Fibroblast of the conjunctiva (primary cell): ENCODE measurements at places on chromosomes 6 and 20.
A peak's percentile ranks its signal among the peaks of the same experiment; 100 is the strongest.

GRCh38 chr20:57680131-57680716, 29.6 kb downstream of the PMEPA1 start:
- no peak for DNase-seq

DNA sequence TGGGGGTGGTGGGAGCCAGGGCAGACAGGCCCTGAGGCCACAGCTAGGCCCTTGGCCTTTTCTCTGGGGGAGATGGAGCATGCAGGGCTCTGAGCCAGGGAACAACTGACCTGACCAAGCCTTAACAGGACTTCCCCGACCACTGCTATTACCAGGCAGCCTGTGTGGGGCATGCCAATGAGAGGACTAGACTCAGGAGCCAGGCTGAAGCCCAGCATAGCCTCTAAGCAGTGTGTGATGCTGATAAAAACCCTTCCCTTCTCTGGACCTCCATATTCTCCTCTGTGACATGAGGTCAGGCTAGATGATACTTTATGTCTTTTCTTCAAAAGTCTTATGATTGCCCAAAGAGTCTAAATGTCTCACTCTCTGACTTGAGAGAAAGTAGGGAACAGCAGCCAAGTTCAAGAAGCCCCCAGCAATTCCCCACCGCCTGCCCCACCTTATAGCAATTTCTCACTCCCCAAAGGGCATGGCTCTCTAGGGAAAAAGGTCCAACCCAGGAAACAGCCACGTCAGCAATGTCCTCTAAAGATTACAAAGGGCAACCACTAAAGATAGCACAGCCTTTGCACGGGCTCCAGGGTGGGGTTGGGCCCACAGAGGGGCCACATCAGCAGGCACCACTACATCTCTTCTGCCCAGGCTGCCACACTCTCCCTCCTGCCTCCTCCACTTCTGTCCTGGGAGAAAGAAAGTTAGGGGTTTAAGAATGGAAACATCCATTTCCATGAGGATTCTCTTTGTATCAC, 71.3 kb downstream of the TRERF1 start:
- no peak for DNase-seq

DNA sequence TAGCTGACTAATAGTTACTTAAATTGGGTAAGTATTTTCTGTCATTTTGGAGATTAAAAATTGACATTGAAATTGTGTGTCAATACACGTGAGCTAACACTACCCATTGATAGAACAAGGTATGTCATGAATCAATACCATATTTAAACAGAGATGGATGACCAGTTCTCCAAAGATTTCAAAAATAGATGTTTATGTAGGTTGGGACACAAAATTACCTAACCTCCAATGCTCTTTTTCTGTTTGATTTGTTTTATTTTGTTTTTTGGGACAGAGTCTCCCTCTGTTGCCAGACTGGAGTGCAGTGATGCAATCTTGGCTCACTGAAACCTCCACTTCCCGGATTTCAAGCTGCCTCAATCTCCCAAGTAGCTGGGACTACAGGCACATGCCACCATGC, 1491.7 kb downstream of the GRIK2 start:
- DNase-seq, result no peak

DNA sequence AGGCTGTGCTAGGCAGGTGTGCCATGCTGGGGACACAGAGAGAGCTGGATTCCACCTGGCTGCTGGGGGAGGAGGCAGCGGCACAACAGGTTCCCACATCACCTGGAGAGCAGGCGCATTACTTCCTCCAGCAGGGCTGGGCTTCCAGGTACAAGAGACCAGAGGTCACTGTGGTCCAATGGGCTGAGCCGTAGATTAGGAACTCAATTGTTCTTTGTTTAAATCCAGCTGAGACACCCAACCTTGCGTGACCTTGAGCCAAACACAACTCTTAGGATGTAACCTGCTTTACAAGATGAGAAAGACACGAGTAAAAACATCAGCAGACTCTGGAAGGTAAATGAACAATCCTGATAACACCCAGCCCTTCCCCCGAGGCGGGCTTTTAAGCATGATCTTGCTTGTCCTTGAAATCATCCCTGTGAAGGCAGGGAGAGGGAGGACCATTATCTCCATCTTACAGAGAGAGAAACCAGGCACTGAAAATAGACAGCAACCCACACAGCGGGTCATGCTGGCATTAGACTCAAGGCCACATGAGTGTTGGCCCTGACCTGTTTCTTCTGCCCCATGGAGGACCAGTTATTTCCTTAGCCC, 216.5 kb upstream of the RREB1 start:
- no peak for DNase-seq

GRCh38 chr20:199996-200395, 10.5 kb upstream of the DEFB128 start:
- DNase-seq, result no peak

DNA sequence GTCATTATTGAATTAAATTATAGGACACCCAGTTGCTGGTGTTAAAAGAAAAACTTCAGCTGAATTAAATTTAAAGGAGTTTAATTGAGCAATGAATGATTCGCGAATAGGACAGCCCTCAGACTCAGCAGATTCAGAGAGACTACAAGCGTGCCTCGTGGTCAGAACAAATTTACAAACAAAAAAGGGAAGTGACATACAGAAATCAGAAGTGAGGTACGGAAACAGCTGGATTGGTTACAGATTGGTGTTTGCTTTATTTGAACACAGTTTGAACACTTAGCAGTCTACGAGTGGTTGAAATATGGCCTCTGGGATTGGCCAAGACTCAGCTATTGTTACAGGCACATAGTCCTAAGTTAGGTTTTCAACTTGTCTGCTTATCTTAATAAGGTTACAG, 25.8 kb upstream of the TNFRSF21 start:
- no peak for DNase-seq

GRCh38 chr20:19642860-19643259, 115.2 kb upstream of the RIN2 start:
- no peak for DNase-seq

DNA sequence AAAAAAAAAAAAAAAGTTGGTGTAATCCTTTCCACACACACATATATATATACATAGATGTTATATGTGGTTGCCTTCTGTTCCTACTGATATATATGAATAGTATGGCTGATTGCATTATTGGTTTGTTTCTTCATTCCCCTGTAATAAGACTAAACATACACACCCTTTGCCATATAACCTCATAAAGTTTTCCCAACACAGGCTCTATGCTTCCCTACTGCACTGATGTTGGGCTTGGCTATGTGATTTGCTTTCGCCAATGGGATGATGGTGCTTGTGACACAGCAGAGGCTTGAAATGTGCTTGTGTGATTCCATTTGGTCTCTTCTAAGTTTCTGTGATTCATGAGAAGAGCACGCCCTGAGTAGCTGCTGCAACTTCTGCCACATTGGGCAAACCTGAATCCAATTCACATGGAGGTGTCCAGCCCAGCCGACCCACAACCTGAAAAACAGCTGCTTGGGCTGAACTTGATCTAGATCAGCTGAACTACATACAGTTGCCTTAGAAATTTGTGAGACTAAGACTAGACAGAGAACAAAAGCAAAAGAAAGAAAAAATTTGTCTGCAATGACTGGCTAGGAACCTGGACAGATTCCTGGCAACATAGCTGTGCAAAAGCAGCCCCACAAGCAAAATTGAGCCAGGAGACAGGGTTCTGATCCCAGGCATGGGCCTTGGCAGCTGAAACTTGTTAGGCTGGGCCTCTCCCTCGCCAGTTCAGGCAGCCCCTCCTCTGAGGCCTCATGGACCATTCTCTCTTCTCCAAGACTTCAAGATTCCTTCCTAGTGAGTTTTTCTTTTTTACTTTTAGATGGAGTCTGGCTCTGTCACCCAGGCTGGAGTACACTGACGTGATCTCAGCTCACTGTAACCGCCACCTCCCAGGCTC, 13.4 kb upstream of the TBC1D20 start:
- DNase-seq, result no peak

DNA sequence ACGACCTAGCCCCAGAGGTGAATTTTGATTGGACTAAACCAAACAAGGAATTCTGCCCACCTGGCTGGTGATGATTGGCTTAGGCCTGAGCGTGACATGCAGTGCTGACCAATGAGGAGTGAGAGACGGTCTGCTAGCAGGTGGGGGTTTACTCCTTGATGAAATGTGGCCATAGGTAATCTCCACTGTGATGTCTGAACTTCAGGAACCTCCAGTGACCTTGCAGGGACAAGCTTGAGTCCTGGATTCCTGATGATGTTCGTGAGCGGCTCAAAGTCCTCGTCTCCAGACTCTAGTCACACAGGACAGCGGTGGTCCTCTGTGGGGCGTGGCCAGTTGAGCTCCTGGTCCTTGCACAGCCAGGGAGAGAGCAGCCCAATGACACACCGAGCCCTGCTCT, 8.4 kb downstream of the VSX1 start:
- DNase-seq, result no peak

GRCh38 chr6:143999406-143999805, 8.7 kb downstream of the PLAGL1 start:
- peak; percentile 61 for DNase-seq

GRCh38 chr6:10837009-10837621, 1.2 kb downstream of the MAK start:
- DNase-seq, result no peak

GRCh38 chr6:142404751-142405150, 102.9 kb downstream of the ADGRG6 start:
- no peak for DNase-seq

- DNase-seq, result no peak
Observed at GRCh38 chr6:131281471-131282270, 146.4 kb downstream of the AKAP7 start.

DNA sequence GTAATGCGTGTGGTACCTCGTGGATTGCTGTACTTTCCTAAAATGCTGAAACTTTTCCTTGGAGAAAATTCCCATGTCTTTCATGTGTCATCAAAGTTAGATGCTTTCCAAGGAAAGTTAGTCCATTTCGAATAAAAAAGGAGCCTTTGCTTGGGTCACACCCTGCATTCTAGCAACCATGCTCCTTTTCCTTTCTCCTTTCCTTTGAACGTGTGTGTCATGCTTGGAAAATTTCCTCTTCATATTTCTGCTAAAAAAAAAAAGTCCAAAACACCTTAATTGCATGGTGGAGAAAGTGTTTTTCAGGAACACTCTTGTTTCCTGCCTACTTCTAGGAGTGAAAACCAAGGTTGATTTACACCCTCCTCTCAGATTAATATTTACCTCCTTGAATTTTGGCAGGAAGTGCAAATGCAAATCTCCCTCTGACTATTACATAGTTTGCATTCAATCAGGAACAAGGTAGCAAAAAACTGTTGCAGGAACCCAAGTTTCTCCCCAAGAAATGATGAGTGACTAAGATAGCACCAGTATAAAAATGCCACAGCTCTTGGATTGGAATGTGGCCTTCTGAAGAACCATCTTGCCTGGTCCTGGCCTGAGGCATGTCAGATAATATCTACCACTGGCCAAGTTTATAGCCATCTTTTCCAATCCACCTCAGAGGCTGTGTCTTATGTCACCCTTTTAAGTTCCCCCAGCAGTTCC, 590.6 kb downstream of the QKI start:
- no peak for DNase-seq

GRCh38 chr6:153927867-153928266, 111.2 kb upstream of the OPRM1 start:
- no peak for DNase-seq

DNA sequence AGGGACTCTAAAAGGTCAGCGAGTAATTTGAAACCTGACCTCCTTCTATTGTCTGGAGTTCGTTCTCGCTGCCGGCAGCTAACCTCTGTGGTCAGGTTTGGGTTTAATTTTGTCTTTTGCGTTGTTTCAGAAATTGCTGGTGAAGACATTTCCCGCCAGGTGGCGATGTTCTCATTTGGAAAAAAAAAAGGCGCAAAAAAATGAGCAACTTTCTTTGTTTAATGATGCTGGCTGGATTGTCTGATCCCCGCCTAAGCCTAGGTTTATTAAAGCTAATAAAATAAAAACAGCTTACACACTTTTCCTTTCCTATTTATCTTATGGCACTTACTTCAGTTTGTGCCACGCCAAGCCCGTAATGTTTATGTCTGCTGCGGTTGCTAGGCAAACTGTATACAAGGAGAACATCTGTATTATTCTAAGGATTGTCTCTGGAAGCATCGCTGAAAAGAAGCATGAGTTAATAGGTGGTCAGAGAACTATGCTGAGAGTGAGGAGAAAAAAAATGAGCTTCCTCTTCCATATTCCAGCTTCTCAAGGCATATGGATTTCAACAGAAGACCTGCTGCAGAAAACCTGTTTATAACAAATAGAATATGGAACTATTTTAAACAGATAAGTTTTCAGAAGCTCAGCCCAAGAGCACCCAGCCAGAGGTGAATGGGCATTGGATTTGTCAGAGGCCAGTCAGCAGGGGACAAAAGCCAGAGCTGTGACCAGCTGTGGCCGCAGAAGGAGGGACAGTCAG, 205.7 kb downstream of the DOK5 start:
- peak; percentile 12 for DNase-seq
